Osteoblast (primary cell): ENCODE measurements at places on chromosomes 6 and 20. TPM values are rescaled to one million over a fixed set of nuclear protein-coding genes. Genes with fewer than 3 reads are reported as not detected.

DNA sequence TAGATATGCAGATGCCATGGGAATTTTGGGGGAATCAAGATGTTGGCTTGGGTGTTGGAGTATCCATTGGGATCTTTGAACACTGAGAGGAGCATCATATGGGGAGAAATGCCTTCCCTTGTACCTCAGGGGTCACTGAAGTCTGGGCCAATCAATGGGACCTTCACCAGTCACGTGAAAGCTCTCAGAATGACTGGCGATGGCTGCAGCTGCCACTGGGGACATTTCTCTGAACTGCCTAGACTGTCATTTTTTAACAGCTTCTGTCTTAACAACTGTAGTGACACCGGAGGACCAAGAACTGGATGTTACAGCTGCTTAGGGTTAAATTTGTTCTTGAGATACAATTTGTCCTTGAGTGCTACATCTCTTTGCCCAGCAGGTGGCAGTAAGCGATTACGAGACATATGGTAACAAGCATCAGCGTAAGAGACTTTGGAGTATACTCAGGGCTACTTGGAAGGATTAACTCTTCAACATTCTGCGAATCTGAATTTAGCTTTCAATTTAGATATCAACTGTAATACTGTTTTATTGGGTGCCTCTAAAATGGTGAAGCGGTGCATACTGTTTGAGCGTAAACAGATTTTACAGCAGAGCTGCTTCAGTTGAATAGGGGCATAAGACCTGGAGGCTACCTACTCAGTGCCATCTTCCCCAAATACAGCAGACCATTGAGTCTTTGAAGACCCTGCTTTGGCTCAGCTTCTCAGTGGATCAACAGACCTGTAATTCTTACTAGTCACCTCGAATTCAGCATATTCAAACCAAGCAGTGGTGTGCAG lies 36.0 kb downstream of the CCN2 start:
- H3K4me3 ChIP-seq = peak overlapping the region; percentile 61
- H3K27ac ChIP-seq = no peak overlapping the region

GRCh38 chr20:59495894-59496510 lies 108.3 kb upstream of the PHACTR3 start:
- H3K4me3 ChIP-seq = no peak overlapping the region
- H3K4me1 ChIP-seq = no peaks in the 10 kb centered on the region
- H3K27ac ChIP-seq = no peak overlapping the region
- H3K27me3 ChIP-seq = no peaks in the 10 kb centered on the region
- H3K36me3 ChIP-seq = no peaks in the 10 kb centered on the region

Gene FAM217A
- not detected in 2 replicates for total RNA-seq

Gene TGM3
- total RNA-seq = not detected in 2 replicates

Gene GTSF1L
- total RNA-seq = not detected in 2 replicates

Gene SH3BGRL2
- total RNA-seq = 2.2 and 2.7 TPM in 2 replicates

GRCh38 chr20:46928580-46929132 lies 34.0 kb downstream of the EYA2 start:
- H3K27ac ChIP-seq = no peak overlapping the region
- peaks cover 15% of the 10 kb centered on the region for H3K4me1 ChIP-seq
- no peak overlapping the region for H3K4me3 ChIP-seq
- H3K27me3 ChIP-seq = no peaks in the 10 kb centered on the region

DNA sequence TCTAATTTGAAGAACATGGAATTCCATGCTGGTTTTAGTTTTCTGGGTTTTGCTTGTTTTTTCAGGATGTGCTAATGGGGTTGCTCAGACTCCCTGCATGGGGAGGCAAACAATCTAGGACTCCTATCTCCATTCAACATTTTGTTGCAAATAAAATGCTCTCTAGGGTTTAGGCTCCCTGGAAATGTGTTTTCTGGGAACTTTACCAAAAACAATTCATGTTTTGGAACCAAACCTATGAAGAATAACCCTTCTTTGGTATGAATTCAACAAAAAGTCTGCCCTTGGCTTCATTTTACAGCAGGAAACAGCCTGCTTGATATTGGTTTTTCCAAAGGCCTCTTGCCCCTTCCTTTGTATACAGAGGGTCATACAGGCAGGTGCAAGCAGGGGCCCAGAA lies 217.7 kb downstream of the FOXA2 start:
- no peaks in the 10 kb centered on the region for H3K36me3 ChIP-seq
- no peak for DNase-seq
- H3K4me1 ChIP-seq = no peaks in the 10 kb centered on the region
- H3K4me3 ChIP-seq = no peak overlapping the region

DNA sequence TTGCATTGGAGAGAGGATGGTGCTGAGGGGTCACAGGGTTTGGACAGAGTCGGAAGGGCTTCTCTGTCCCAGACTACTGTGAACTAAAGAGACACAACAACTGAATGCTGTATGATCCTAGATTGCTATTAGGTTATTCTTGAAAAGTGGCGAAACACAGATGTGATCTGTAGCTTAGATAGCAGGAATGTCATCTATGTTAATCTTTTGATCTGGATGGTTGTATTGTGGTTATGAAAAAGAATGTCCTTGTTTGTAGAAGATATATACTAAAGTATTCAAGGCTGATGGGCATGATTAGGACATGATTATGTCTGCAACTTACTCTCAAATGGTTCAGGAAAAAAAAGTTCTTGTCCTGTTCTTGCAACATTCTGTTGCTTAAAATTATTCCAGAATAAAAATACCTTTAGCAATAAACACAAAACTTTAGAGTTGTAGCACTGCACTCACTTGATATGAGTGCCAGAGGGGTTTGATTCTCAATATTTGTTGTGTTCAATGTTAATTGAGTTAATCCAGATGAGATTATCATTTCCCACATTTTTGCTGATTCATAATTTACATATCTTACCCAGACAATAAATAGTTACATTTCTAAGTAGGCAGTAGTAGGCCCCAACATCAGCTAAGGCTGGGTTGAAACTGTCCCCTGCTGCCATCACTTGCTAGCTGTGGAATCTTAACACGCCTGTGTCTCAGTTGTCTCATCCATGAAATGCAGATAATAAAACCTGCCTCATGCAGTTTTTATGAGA lies 645.2 kb downstream of the KIF16B start:
- no peak overlapping the region for H3K27ac ChIP-seq
- H3K4me1 ChIP-seq = no peaks in the 10 kb centered on the region
- H3K36me3 ChIP-seq = no peaks in the 10 kb centered on the region
- no peak overlapping the region for H3K4me3 ChIP-seq
- H3K27me3 ChIP-seq = no peaks in the 10 kb centered on the region

GRCh38 chr6:116096979-116097816 lies 3.5 kb upstream of the NT5DC1 start:
- no peak overlapping the region for H3K4me3 ChIP-seq
- no peaks in the 10 kb centered on the region for H3K36me3 ChIP-seq
- H3K27me3 ChIP-seq = no peaks in the 10 kb centered on the region
- no peak overlapping the region for H3K27ac ChIP-seq
- no peaks in the 10 kb centered on the region for H3K4me1 ChIP-seq
- DNase-seq = no peak

Gene DPPA5
- total RNA-seq = not detected in 2 replicates

Gene GLP1R
- total RNA-seq = not detected in 2 replicates

DNA sequence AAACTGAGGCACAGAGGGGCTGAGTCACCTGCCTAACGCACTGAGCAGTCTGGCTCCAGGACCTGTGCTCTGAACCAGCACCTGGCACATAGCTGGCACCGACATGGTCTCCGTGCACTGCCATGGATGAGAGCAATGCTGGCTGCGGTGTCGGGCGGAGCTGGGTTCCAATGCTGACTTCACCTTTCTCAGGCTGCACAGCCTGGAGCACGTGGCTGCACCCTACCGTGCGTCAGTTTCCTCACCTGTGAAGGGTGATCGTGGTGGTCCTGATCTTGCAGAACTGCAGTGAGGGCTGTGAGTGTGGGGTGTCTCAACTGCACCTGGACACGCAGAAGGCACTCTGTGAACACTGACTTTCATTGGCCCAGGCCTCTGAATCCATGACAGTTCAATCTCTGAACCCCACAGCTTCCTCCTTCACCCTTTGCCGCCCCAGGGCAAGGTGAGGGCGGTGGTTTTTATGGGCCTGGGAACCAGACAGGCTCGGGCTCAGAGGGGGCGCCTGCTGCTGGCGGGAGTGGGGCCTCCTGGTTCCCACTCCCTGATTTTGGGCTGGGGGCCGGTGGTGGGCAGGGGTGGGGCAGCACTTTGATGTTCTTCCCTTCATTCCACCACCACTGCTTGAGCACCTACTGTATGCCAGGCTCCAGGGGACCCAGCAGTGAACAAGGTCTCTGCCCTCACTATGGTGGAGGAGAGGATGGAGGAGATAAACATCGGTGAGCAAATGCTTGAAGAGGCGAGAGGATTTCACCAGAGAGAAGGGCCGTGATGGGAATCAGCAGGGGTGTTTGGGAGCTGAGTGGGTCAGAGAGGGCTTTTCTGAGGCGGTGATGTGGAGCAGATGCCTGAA lies 102.9 kb downstream of the CEBPB start:
- peaks cover 8% of the 10 kb centered on the region for H3K4me1 ChIP-seq
- no peak overlapping the region for H3K4me3 ChIP-seq
- no peaks in the 10 kb centered on the region for H3K36me3 ChIP-seq
- H3K27ac ChIP-seq = peak overlapping the region; percentile 91

Gene WFDC5
- total RNA-seq = not detected in 2 replicates

- no peak overlapping the region for H3K4me3 ChIP-seq
- no peak for DNase-seq
- H3K36me3 ChIP-seq = no peaks in the 10 kb centered on the region
- no peaks in the 10 kb centered on the region for H3K4me1 ChIP-seq
These were observed 112.6 kb downstream of the SLC16A10 start for GRCh38 chr6:111199935-111200334.

DNA sequence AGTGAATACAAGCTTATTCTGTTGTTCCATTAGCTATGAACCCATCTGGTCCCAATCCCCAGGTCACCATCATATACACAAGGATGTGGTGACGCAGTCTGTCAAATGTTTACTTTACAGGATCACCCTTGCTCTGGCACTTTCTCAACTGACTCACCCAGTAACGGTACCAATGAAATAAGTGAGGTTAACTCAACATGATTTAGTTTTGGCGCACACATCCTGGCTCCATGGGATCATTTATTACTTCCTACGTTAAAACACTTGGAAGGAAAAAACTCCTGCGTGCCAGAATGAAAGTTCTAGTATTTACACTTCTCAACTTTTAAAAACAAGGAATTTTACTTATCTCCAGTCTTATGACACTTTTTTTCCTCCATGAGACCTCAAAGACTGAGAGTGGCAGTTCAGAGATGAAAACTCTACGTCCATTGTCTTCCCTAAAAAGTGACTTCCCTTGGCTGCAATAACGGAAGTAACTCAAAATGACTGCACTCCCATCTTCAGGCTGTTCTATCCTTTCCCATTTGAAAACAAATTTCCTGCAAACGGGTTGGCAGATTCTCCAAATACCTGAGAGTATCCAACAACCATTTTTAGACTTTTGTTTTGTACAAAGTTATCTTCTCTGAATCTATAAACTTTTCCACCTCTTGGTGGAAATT lies 15.9 kb downstream of the AGPAT4 start:
- H3K4me1 ChIP-seq = peaks cover 10% of the 10 kb centered on the region
- DNase-seq = peak; percentile 95
- H3K27me3 ChIP-seq = no peaks in the 10 kb centered on the region
- peak overlapping the region; percentile 77 for H3K27ac ChIP-seq
- no peaks in the 10 kb centered on the region for H3K36me3 ChIP-seq
- peak overlapping the region; percentile 32 for H3K4me3 ChIP-seq

- no peak overlapping the region for H3K27ac ChIP-seq
- H3K4me3 ChIP-seq = no peak overlapping the region
- H3K27me3 ChIP-seq = no peaks in the 10 kb centered on the region
- H3K4me1 ChIP-seq = no peaks in the 10 kb centered on the region
- DNase-seq = no peak
- no peaks in the 10 kb centered on the region for H3K36me3 ChIP-seq
These were observed 93.8 kb downstream of the FOXA2 start for GRCh38 chr20:22490287-22491193.

- no peak overlapping the region for H3K4me3 ChIP-seq
- H3K27ac ChIP-seq = peak overlapping the region; percentile 57
- no peaks in the 10 kb centered on the region for H3K36me3 ChIP-seq
- H3K27me3 ChIP-seq = no peaks in the 10 kb centered on the region
These were observed 802.9 kb downstream of the MAFB start for GRCh38 chr20:39885975-39886649.

Gene ARFGEF3
- total RNA-seq = under 0.01 TPM in 2 replicates

DNA sequence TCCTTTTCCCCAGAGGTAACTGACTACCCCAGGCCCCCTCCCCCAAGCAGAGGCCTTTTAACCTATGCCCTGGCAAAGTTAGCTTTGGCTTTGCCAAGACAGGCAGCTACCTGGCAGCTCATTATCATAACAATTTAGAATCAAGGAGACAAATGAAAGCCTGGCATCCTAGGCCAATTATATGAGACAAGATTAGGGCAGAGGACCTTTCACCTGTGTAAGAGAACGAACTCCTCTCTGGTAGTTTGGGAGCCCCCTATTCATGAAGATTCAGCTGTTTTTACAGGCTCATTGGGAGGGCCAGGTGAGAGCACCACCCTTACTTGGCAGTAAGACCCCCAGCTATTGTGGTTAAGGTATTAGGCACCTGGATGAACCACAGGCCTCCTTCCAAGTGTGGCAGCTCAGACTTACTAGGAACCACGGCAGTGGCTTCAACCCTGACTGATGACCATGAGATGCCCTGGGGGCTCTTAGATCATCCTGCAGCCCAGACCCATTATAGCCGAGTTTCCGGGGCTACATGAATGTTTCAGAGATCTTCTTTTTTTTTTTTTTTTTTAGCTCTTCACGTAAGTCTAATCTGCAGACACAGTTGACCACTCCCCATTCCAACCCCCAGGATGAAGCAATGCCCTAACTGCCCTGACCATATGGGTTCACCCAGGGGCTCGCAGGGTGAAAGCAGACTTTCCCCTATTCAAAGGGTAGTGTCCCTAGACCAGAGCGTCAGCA lies 56.2 kb downstream of the RAB44 start:
- DNase-seq = peak; percentile 51
- no peak overlapping the region for H3K27ac ChIP-seq
- H3K4me1 ChIP-seq = no peaks in the 10 kb centered on the region
- no peak overlapping the region for H3K4me3 ChIP-seq

GRCh38 chr6:145929037-145929633 lies 35.0 kb downstream of the SHPRH start:
- no peaks in the 10 kb centered on the region for H3K4me1 ChIP-seq
- peaks cover 15% of the 10 kb centered on the region for H3K36me3 ChIP-seq
- DNase-seq = no peak
- no peak overlapping the region for H3K4me3 ChIP-seq
- H3K27ac ChIP-seq = no peak overlapping the region
- H3K27me3 ChIP-seq = no peaks in the 10 kb centered on the region

Gene BPIFA1
- total RNA-seq = not detected in 2 replicates

Gene FAM83B
- total RNA-seq = under 0.01 TPM in 1 of 2 replicates, not detected in the other

- DNase-seq = no peak
- no peak overlapping the region for H3K4me3 ChIP-seq
- peaks cover 9% of the 10 kb centered on the region for H3K36me3 ChIP-seq
- H3K27me3 ChIP-seq = no peaks in the 10 kb centered on the region
- no peak overlapping the region for H3K27ac ChIP-seq
These were observed 20.7 kb upstream of the DST start for GRCh38 chr6:56663344-56663743.
